NCI-H524 treated with DMSO at 0.1 percent for 48 hours (cell line): ENCODE measurements at places on chromosomes 2 and 18.

DNA sequence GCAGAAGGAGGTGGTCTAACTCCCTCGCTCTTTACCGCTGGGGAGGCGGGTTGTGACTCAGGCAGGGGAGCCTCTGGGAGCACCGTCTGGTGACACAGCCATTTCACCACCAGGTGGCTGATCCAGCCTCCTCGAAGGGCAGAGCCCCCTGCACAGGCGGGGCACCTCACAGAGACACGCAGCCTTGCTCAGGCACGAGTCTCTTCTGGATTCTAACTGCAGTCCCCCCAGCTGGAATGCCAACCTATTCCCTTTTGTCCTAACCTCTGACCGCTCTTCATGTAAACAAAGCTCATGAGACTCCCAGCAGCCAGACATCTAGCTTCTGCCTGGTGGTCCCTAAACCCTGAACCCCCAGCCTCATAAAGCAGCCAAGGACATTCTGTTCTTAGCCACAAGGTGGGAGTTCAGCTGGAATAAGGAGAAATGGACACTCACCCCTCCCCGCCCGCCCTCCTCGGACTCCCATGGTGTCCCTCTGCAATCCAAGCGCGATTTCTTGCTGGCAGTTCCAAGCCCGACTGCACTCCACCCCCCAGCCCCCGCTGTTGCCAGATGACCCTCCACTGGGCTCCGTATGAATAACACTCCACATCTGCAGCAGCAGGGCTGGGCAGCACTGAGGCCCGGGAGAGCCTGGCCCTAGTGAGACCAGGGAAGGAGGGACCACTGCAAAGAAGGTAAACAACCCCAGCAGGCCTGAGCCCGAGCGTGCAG lies 84.3 kb downstream of the TNS1 start:
- DNase-seq = no peak

- no peak for DNase-seq
Measured at GRCh38 chr2:202034249-202035088, 814 bp downstream of the FZD7 start.

DNA sequence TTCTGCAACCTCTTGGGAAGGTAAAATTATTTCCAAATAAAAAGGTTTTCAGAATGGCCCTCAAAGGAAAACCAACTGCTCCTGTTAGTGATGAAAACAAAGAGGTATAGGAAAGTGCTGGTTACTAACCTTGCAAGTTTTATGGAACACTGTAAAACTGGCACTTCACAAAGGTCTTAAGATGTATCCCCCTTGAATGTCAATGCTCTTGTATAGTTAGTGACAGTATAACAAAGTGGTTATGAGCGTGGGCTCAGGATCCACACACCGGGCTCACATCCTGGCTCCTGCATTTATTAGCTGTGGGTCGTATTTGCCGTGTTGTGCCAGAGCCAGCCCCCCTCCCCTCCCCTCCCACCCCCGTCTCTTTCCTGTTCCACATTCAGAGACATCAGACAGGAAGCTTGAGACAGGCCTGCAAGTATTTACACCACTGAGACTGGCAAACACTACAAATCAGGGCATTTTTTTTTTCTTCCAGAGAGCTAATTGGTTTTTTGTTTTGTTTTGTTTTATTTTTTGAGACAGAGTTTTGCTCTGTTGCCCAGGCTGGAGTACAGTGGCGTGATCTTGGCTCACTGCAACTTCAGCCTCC lies 9.2 kb upstream of the DNPEP start:
- DNase-seq = no peak

DNA sequence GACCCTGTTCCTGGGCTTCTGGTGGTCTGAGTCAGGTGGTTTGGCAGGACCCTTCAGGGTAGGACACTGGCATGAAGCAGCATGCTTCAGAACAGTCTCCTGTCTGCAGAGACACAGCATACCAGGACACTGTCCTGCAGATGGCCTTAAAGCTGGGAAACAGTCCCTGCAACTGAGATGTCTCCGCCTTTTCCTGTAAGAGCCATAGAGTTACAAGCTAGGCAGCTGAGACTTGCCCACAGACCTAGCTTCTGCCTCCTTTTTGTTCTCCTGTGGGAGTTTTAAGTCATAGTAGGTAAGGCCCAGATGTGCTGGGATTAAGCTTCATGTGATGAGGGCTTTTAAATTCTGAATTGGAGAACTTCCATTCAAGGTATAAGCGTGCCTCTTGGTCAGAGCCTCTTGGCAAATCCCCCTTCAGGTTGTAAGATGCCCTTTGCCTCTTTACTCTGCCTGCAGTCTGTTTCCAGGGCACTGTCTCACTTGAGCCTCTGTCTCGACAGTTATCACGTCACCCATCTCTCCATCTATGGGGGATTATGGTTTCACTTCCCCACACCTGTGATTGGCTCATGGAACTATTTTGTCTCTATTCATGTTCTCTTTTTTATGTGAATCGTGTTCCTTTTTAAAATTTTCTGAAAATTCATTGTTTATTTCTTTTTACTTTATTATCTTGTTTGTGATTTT lies 51.8 kb downstream of the COA5 start:
- peak; percentile 41 for DNase-seq

- DNase-seq = peak; percentile 8
Measured at GRCh38 chr18:63974991-63975390, 5.1 kb downstream of the SERPINB8 start.

GRCh38 chr2:102826904-102827303 lies 65.1 kb downstream of the TMEM182 start:
- DNase-seq = peak; percentile 58

- DNase-seq = no peak
Measured at GRCh38 chr2:96489663-96490062, 15.5 kb downstream of the NEURL3 start.

GRCh38 chr2:206846981-206847834 lies 81.8 kb downstream of the FASTKD2 start:
- no peak for DNase-seq

DNA sequence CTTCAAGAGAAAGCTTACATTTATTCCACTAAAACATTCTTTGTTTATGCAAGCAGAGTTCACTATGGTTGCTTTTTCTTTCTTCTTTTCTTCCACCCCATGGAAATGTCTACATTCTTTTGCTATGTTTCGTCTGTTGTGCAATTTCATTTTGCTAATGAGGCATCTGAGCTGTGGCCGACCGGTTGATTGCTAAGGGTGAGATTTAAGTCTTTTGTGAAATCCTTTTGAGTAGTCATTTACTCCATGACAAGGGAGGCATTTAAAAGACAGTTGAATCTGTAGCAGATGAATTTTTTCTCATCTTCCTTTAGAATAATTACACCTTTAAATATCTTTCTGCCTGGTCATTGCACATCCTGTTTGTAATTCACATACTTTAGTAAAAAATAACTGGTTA lies 324.1 kb upstream of the THUMPD2 start:
- no peak for DNase-seq

DNA sequence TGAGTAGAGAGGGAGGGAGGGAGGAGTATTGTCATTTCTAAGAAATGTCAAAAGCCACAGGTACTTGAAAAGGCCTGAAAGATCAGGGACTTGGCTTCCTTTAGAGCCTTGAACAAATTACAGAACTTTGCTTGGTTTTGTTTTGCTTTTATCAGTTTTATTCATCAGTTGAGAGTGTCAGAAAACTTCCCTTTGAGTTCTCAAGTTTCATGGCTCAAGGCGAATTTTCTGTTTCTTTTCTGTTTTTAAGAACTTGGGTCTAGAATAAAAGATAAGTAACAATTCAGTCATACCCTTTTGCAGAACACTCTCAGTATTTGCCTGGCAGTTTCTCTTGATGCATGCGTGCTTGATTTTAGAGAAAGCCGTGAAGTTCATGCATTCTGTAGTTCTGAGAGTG lies 531.9 kb downstream of the PARD3B start:
- DNase-seq = no peak

DNA sequence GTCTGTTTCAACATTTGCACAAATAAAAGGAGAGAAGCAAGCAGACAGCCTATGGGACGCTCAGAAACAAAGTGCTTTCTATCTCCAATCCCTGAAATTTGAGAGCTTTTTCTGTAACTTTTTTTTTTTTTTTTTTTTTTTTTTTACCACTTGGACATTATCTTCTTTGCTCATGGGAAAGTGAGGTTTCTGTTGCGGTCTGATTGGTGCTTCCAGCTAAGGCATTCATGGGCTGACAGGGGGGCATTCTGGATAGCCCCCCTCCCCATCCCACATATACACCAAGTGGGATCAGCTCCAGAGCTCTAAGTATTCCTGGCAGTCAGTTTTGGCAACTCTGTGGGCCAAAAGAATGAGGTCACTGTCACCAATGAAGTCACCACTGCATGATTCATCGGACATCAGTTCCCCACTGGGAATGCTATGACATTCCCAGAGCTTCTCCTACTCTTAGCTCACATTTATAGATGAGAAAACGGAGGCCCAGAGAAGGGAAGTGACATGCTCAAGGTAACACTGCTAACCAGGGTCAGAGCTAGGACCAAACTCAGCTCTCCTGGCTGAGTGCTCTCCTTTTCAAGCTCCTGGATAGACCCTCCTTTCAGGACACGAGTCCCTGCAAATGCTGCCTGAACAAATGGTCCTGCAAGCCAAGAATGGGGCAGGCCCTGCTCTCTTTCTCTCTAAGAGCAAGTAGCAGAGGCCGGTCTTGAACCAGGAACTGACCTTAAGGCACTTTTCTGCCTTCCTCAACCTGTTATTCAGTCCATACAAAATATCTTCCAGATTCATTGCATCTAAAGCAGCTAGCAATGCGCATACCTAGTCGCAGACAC lies 61.3 kb downstream of the TMEM247 start:
- DNase-seq = no peak

GRCh38 chr2:196259507-196260481 lies 88.4 kb upstream of the STK17B start:
- DNase-seq = no peak

DNA sequence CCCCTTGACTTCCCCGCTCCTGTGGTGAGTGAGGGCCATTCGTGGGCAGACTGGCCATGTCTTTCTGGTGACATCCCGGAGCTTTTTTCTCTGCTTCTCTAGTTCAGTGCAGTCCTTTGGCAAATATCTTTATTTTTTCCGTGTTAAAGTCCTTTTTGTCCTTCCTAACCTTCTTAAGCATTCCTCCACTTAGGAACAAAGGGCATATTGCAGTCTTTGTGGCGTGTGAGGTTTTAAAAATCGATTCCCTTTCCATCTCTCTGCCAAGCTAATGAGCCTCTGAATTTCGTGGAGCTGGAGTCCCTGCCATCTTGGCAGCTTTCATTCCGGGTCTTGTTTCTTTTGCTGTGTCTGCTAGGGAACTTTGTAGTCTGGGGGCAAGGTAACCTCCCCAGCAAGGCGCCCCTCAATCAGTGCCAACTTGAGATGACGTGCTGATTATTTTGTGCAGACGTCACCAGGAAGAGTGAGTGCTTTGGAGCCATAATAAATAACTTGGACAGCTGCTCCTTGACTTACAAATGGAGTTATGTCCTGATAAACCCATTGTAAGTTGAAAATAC lies 5.1 kb downstream of the CNNM3 start:
- no peak for DNase-seq

GRCh38 chr2:47223980-47224379 lies 68.9 kb upstream of the STPG4 start:
- DNase-seq = no peak

DNA sequence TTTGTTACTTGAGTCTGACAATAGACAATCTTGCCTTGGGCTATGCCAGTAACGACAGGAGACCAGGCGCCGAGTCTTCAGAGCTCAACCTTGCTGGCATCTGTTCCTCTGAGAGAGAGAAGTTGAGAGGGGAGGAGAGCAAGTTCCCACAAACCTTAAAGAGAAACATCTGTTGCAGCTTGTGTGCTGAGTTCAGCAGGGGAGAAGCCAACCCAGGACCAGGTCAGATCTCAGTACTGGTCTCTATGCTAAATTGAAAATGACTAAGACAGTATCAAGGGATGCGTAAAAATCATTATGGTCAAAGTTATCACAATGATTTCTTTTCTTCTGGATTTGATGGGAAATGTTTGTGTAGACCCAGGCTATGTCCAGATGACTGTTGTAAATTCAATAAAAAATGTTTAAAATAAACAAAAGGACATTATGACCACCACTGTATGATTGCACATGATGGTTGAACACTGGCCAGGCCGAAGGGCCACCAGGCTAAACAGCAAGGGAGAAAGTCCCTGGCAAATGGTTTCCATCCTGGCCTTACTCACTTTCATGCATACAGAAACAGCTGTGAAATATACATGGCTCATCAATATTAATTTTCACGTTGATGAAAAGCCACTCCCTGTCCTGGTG lies 100.3 kb upstream of the PMAIP1 start:
- DNase-seq = no peak

DNA sequence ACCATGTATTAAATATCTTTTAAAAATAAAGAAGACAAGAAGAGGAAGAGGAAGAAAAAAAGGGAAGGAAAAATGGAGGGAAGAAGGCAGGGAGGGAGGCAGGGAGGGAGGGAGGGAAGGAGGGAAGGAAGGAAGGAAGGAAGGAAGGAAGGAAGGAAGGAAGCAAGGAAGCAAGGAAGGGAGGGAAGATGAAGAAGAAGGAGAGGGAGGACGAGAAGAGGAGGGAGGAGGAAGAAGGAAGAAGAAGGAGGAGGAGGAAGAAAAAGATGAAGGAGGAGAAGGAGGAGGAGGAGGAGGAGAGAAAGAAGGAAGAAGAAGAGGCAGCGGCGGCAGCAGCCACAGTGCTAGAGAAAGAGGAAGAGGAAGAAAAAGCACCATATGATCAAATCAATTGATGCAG lies 189.6 kb downstream of the EXOC6B start:
- no peak for DNase-seq

DNA sequence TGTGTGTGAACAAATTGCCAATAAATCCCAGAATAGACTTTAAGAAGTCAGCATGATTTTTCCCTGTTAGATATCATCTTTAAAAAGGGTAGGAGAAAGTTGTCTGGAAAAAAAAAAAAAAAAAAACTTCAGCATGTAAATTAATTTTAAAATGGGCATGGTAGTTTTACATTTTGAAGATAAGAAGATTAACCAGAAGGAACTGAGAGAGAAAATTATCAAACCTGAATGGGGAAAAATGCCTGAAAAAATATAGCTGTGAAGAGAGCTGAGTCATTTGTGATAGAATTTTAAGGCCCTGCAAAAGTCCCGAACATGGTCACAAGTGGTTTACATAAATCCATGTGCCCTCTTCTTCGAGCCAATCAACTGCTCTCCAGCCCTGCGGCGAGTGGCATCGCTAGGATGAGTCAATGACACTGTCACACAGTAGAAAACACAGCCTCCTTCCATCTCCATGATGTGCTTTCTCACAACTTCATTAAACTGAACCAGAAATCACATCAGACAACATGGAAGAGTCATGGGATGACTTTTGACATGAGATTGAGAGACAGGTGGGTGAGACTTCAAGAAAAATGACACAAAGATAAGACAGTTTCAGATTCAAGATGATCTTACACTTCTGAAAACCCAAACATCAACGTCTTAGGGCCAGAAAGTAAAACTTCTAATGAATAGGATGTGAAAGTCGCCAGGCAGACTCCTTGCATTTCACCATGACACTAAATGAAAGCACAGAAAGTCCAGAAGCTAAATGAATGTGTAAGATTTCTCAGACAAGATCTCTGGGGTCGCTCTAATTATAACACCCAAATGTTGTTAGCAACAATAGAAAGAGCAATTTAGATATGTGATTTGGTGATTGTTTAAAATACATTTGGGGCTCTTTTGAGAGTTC lies 273.0 kb upstream of the ID2 start:
- no peak for DNase-seq

DNA sequence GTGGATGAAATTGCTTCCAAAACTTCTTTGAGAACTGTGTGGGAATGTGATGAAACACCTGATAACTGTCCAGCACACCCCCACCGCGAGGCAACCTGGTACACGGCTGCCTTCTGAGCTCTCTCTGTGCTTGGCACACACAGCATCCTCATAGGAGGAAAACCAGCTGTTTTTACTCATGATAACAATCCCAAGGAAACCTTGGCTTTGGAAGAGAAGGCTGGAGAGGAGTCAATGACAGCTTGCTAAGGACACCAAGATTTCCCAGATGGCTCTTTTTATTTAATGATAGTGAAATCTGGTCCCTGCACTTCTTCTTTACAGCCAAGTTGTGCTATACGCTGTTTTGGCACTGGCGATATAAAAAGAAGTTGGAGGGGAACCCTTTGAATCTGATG lies 232.5 kb upstream of the FN1 start:
- no peak for DNase-seq
